ENCODE measurements at places on chromosomes 13 and 19.

- DNase-seq = no peak
Observed at GRCh38 chr19:7636317-7636690, 606 bp upstream of the STXBP2 start.

DNA sequence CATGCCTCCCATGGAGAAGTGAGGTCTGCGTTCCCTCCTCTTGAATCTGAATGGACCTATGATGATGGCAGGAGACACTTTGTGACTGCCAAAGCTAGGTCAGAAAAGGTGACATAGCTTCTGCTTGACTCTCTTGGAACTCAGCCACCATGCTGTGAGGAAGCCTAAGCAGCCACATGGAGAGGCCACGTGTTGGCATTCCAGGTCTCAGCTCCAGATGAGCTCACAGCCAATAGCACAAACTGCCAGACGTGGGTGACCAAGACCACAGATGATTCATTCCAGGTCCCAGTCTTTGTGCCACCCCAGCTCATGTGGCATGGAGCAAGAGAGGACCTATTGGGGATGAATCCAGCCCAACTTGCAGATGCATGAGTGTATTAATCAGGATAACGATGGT, 8.7 kb upstream of the GGACT start:
- no peak for DNase-seq

GRCh38 chr13:43933378-43933777, 53.7 kb downstream of the LACC1 start:
- DNase-seq = no peak

DNA sequence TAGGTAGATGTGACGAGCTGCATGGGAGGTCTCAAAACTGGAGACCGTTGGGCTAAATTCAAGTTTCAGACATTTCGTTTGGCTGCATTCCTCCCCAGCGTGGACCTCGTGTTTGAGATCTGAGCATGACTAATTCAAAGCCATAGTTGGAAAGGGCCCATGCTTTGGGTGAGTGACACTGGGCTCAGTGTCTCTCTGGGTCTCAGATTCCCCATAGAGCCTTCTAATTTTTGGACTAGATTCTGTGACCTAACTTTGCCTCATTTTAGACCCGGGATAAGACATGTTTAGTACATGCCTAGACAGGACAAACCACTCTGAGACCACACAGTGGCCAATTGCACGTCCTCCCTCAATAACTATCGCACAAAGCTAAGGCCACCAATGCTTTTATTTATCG, 16.6 kb downstream of the CKM start:
- DNase-seq = no peak

DNA sequence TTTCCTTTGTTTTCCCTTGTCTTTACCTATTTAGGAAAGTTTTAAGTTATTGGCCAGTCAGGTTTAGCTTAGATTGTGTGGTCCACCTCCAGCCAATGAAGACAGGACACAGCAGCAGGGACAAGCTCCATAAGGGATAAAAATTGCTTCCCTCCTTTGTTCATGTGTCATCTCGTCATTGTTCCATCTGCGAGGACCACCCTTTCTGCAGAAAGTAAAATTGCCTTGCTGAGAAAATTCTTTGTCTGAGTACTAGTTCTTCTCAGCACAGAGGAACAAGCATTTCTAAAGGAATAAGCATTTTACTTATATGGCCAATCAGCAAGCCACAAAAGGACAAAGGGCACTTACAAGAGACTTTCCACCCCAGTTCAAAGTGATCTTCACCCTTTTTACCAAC, 11.4 kb downstream of the ZNF560 start:
- no peak for DNase-seq

DNA sequence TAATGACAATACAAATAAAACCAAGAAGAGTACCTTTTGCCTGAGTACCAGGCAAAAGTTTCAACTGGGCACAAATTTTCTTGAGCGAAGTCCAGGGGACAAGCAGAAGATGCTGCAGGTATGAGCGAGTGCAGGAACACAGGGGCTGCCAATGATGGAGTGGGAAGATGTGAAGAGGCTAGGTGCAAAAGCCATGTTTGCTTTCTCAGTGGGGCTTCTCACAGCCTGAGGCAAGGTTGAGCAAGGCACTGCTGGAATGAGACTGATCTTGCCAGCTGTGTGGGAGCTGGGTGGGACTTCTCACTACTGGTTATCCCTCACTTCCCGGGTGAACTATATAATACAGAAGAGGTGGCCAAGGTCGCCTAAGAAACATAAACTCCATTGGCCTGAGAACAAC, 1200.7 kb downstream of the SLITRK1 start:
- DNase-seq = no peak

- DNase-seq = no peak
Observed at GRCh38 chr19:30107251-30107650, 165.2 kb downstream of the URI1 start.

DNA sequence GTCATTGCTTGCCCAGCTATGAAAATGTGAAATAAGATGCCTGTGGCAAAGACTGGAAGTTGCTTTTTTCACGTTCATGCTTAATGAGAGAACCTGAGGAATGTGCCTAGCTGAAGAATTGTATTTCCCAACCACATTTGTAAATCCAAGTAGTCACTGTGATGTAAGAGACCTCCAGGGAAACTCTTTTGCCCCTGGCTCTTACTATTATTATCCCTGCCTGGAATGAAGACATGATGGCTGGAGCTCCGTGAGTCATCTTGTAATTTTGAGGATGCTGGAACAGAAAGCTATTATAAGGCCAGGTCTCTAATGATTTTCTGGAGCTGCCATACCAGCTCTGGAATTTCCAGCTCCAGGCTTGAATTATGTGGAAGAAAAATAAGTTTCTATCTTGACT, 894.3 kb downstream of the DIAPH3 start:
- no peak for DNase-seq

GRCh38 chr13:107482688-107483087, 732.6 kb downstream of the LIG4 start:
- DNase-seq = no peak
